ENCODE measurements at places on chromosomes 7 and 10.

GRCh38 chr7:18890885-18891621 is 226.4 kb downstream of the TWIST1 start:
- no peak for DNase-seq

GRCh38 chr10:100807241-100807951 is 62.0 kb downstream of the PAX2 start:
- no peak for DNase-seq

- no peak for DNase-seq
Measured at GRCh38 chr7:67653856-67654454, 657.3 kb downstream of the TYW1 start.

GRCh38 chr10:51308116-51308515 is 233.8 kb downstream of the PRKG1 start:
- no peak for DNase-seq

GRCh38 chr7:115654384-115655214 is 376.0 kb downstream of the TFEC start:
- DNase-seq: peak; percentile 55

- no peak for DNase-seq
Measured at GRCh38 chr10:106467506-106467905, 697.0 kb downstream of the SORCS1 start.

- no peak for DNase-seq
Measured at GRCh38 chr10:23253780-23254179, 61.7 kb downstream of the PTF1A start.

GRCh38 chr7:95132500-95132899 is 191.8 kb downstream of the PON1 start:
- DNase-seq: no peak

DNA sequence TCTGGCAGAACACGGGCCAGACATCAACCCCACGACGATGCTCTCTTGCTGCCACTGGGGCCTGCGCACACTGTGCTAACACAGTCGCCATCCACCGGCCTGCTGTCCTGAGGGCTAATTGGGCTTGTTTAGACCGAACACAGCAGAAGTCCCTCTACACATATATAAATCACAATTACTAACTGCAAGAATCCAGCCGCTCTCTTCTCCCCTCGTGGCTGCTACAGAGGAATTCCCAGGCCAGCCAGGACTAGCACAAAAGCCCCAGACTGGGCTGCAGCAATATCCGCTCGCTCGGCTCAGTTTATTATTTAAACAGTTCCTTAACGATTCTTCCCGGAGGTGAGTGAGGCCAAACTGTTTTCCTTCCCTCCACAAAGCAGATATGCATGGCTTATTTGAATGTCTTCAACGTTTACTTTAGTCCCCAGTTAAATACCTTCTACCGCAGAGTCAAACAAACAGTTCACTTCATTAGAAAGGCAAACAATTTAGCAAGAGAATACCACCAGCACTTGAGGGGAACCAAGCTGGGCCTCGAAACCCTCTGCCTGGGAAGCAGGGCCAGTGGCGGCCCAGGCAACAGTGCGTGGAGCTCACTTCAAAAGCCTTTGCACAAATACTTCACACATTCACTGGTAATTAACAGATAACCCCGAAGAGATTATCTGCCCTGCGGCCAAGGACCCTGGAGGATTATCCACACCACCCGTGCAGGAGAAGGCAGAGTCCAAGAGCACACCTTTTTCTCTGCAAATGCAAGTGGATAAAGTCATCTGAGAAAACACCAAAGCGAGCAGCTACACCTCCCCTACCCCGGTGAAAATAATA is 145.3 kb downstream of the GLI3 start:
- no peak for DNase-seq

DNA sequence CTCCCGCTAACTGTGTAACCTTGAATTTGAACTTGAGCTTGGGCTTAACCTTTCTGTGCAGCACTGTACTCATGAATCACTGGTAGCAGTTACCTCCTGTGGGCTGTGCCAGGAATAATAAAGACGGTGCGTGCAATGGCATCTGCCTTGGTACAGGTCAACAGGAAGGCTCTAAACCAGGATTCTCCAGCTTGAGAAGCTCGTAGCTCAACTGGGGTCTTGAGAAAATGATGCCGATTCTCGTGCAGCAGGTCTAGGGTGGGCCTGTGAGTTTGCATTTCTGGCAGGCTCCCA is 112.5 kb upstream of the ANLN start:
- DNase-seq: no peak

GRCh38 chr7:128068785-128069184 is 37.5 kb upstream of the LRRC4 start:
- no peak for DNase-seq

GRCh38 chr10:18713077-18713476 is 53.8 kb downstream of the ARL5B start:
- DNase-seq: peak; percentile 81

DNA sequence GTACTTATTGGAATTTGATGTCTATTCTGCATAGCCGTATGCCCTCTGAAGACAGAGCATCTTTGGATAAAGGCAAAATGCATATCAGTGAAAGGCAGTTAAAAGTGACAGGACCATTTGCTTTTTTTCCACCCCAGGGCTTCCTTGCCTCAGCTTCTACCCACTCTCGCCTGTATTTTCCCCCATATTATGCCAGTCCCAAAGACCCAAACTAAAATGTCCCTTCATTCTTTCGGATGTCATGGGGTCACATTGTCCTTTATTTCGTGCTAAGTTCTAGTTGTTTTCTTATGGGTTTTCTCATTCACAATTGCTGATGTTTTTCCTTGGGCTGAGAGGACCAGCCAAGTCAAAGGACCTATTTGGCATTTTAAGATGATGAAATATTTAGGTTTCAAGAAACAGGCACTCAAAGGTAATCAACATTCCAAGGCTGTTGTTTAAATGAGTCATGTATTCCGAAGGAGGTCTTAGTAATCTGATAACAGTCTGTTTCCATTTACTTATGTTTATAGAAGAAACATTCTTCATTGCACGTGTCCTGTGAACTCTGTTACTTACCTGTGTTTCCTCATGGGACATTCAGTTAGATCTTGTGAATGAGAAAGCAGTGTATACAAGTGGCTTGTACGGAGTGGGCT is 74.1 kb downstream of the DNAH11 start:
- peak; percentile 6 for DNase-seq

DNA sequence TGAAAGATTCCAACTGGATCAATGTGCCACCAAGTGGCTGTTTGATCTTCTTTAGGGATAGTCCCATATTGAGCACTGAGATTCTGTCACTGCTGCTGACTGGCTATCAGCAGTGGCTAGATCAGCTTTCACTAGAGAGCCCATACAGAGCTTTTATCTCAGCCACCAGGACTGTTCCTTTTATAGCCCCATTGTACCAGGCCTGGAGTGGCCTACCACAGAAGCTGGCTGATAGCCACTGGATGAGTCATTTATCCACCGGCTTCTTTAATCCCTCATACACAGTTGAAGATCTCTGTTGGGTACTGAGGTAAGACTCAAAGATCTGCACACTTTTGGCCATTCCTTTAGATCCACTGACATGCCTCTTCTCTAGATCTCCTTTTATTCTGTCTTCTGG is 1101.1 kb downstream of the SORCS3 start:
- DNase-seq: no peak

DNA sequence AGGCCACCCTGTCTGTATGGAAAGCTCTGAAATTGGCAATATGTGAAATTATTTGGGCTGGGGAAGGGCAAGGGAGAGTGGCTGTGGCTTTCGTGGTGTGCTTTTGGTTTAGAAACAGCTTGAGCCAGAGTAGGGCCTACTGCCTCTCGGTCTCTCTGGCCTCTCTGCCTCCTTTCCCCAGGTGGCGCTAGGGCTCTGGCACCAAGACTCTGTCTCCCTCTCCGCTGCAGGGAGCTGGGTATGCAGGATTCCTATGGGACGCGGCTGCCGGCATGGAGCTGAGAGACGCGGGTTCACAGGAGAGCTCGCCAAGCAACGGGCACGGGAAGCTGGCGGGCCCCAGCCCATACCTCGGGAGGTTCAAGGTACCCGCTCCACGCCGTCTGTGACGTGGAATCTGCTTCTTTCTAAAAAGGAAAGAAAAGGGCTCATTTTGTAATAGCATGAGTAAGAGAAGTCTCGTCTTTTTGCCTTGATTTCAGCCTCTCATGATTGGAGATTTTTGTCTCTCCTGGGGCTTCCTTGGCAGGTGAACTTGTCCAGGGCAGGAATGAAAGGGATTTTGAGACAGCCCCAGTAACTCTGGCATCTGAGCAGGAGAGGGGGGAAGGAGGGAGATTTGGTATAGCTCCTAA is 105.1 kb upstream of the ANLN start:
- no peak for DNase-seq

- no peak for DNase-seq
Measured at GRCh38 chr10:90504172-90504571, 353.7 kb downstream of the HTR7 start.

DNA sequence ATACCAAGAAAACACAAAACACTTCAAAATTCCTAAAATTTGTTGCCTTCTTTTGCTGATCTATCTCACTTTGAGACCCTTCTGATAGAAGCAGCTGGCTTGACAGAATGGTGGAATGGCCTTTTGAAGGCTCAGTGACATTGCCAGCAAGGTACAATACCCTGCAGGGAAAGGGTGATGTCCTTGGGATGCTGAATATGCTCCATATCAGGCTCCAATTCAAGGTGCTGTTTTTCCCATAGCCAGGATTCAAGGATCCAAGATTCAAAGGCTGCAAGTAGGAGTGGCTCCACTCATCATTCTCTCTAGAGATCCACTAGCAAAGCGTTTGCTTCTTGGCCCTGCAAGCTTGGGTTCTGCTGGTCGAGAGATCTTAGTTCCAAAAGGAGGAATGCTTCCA is 120.4 kb downstream of the USP6NL start:
- DNase-seq: no peak

DNA sequence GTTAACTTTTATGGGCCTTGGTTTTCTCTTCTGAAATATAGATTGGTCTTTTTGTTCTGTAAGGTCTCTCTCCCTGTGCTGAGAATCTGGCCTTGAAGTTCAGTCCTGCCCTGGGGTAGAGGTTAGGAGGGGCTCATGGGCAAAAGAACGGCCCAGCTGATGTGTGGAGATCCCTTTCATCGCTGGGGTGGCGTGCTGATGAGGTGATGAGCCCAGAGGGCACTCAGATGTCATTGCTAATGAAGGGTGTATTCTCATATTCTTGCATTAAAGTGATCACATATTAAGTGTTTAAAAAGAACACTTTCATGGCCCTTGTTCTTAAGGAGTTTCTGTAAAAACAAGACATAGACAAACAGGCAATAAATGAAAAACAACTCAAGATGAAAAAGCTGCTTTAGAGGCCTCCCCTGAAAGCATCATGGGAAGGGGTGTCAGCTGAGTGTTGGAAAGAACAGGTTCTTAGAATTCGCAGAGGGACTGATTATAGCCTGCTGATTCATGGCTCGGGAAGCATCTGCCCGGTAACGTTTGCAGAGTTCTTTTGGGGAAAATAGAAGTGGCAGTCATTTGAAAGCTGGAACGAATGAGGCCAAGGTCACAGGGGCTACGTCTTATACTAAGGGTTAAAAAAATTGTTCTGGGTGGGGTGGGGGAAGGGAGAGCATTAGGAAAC is 72.5 kb upstream of the GPR158 start:
- no peak for DNase-seq

GRCh38 chr10:2978574-2979273 is 88.6 kb upstream of the PFKP start:
- DNase-seq: no peak

DNA sequence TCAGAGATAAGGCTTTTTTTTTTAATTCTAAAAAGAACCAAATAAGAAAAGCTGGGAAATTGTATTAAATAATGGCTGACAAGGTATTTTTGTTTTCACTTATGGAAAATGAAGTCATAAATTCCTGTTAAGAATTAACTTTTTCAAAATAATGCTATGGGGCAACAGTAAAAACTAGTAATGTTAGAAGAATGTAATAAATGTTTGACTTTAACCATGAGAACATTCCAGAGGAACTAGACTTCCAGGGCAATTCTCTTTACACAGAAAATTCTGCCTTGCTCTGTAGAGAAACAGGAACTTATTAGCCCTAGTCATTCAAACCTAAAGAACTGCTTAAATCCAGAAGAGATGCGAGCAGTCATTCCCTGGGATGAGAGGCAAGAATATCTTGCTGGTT is 571.1 kb downstream of the IPMK start:
- DNase-seq: peak; percentile 89

GRCh38 chr7:8283968-8284367 is 22.0 kb upstream of the ICA1 start:
- DNase-seq: no peak

DNA sequence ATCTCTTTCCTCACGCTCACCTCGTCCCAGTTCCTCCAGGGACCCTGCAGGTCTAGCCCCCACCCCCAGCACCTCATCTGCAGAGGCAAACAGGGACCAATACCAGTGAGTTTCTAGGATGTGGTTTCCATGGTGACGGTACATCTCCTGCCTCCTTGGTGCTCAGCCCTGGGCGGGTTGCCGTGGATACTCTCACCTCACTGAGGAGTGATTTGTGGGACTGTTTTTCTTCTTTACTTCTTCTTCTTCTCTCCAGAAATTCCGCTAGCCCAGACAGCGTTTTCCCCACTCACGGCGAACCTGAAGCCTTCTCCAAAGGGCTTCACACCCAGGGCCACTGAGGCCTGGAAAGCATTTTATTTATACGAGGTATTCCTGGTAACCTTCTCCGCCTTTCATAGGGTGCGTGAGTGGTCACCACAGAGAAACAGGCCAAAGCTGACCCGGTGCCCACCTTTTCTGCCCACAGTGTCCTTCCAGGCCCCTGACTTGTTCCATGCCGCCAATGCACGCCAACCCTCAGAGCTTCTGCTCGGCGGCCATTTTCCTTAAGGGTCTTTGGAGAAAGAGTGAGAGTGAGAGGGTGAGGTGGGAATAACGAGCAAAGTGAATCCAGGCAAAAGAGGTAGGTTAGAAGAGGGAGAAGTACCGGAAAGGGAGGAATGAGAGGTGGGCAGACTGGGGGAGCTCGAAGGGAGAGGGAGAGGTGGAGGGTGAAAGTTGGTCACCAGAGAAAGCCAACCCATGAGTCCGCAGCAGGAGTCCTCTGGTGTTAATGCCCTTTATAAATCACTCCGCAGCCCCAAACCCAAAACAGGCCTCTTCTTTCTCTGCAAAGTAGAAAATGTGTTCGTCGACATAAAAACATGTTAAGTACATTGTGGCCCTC is 15.5 kb downstream of the FAM241B start:
- DNase-seq: no peak

DNA sequence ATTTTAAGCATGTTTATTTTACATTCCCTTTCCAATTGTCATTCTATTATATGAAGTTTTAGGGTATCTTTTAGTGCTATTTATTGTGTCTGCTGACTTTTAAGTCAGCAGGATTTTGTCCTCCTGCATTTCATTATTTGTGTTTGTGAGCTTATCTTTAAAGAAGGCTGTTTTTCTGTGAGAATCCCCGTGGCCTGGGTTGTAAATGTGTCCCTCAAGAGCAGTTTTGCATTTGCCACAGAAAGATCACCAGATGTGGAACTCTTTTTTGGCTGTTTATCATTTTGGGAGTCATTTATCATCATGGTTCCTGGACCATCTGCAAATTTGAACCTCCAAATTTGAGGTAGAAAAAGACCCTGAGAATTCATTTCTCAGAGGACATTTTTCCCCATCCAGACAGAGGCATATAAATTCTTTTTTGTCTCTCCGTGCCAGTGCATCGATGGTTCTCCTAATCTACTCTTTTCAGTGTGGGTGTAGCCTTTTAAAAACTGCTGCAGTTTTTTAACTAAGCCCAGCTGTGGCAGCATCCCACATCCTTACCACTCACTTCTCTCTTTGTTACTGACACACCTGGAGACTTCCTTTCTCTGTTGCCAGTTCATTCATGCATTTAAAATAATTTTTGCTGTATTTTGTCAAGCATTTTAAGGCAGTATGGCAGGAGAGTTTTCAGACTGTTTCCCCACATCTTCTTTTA is 20.1 kb upstream of the MTURN start:
- DNase-seq: no peak

GRCh38 chr10:103493916-103494877 is 692 bp downstream of the NEURL1 start:
- DNase-seq: no peak

- no peak for DNase-seq
Measured at GRCh38 chr10:11869219-11869618, 46.1 kb downstream of the PROSER2 start.
